NCI-H526 treated with DMSO at 0.1 percent for 48 hours (cell line): ENCODE measurements at places on chromosomes 7 and 10.

- DNase-seq: no peak
Observed at GRCh38 chr10:71216363-71216695, 4.0 kb downstream of the UNC5B start.

GRCh38 chr7:138945154-138945553, 36.0 kb downstream of the KIAA1549 start:
- DNase-seq: no peak

DNA sequence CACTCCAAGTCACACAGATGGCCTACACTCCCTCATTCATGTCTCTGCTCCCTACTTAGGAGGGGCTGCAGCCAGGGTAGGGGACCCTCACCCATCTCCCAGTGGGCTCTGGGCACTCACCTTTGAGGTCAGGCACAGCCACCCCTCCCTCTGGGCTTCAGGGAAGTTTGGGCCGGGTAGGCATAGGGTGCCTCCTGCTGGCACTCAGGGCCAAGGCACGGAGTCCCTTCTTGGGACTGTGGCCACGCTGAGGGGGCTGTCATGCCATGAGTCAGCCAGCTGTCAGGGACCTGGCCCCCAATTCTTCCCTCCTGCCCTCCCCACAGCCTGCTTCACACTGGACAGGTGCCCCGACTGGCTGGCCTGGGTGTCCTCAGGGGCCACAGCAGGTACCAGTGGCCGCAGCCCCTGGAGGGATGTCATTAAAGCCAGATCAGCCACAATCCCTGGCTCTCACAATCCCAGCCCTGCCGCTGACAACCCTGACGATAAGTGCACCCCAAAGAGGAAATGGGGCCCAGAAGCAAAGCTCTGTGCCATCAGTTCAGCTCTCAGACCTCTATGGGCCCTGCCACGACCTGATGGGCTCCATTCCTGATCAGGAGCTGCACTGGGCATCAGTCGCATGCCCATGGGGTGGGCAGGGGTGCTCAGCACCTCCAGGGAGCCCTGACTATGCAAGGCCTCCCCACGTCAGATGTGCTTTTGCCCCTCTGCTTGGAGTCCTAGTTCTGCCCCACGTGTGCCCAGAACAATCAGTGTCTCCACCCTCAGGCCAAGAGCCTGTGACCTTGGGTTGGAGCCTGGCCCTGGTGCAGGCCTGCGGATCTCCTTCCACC, 34.1 kb upstream of the RET start:
- no peak for DNase-seq

- DNase-seq: no peak
Observed at GRCh38 chr7:22900784-22901183, 78.1 kb upstream of the TOMM7 start.

GRCh38 chr10:55305285-55305684, 504.3 kb upstream of the PCDH15 start:
- DNase-seq: no peak

- DNase-seq: no peak
Observed at GRCh38 chr7:82472966-82473365, 29.4 kb upstream of the CACNA2D1 start.

DNA sequence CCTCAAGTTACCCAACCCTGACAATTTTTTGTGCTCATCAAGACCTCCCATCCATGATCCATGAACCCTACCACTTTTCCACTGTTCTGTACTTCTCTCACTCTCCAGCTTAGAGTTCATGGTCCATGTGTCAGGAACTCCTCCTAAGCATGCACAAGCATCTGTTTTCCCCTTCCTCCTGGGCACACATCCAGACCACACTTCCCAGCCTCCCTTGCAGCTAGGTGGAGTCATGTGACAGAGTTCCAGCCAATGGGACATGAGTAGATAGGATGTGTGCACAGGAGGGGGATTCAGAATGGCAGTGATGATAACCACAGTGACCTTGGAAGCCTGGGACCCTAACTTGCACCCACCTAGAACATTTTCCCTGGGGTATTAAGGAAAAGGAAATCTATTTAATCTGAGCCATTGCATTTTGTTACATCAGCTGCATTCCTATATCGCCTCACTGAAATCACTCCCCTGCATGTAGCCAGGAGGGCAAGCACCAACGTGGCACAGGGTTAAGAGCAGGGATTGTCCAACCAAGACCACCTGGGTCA, 9.6 kb upstream of the FRMPD2 start:
- no peak for DNase-seq

DNA sequence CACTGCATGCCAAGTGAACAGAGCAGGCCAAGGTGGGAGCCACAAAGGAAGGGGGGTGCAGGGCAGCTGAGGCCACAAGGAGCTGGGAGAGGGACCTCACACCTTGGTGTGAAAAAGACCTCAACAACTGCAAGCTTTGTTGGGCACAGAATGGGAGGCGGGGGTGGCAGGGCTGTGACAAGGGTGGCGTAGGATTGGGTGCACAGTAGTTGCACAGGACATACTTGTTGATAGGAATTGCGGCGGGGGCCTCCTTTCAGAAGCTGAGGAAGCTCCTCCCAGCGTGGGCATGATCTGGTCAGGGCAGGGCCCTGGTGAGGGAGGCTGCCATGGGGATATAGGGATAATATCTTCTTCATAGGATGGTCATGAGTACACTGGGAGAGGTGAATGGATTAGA, 25.8 kb downstream of the POLL start:
- no peak for DNase-seq

GRCh38 chr10:73247509-73248258, 629 bp upstream of the DNAJC9 start:
- no peak for DNase-seq

- no peak for DNase-seq
Observed at GRCh38 chr10:86938260-86938659, 19.2 kb downstream of the MMRN2 start.

GRCh38 chr7:90424720-90425119, 21.5 kb downstream of the CLDN12 start:
- no peak for DNase-seq

GRCh38 chr7:116910383-116910782, 42.9 kb upstream of the ST7 start:
- no peak for DNase-seq

- DNase-seq: no peak
Observed at GRCh38 chr7:79454361-79454960, 994 bp upstream of the MAGI2 start.

DNA sequence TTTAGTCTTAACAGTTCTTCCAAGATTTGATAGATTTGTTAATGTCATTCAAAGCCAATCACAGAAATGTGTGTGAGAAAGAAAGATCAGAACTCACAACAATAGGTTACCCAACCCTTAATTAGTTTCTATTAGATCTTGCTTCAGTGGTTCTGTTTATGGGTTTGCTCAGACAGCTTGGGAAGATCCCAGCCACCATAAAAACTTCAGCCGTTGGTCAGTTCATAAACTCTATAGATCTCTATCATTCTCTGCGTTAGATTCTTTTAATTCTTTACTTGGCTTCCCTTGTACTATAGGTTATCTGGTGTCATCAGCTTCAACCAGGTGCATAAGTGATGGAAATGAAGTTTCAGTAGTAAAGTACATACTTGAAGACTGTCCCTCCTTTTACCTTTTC, 54.4 kb downstream of the ZNF277 start:
- DNase-seq: no peak

GRCh38 chr10:30737931-30738391, 108.4 kb upstream of the LYZL2 start:
- DNase-seq: no peak

- DNase-seq: no peak
Observed at GRCh38 chr7:117592011-117592635, 112.3 kb downstream of the CFTR start.

- DNase-seq: no peak
Observed at GRCh38 chr7:77833136-77833535, 34.6 kb downstream of the PHTF2 start.

GRCh38 chr10:5574642-5575131, 49.9 kb downstream of the CALML3 start:
- no peak for DNase-seq

GRCh38 chr10:32949221-32949678, 8.8 kb downstream of the ITGB1 start:
- DNase-seq: no peak

DNA sequence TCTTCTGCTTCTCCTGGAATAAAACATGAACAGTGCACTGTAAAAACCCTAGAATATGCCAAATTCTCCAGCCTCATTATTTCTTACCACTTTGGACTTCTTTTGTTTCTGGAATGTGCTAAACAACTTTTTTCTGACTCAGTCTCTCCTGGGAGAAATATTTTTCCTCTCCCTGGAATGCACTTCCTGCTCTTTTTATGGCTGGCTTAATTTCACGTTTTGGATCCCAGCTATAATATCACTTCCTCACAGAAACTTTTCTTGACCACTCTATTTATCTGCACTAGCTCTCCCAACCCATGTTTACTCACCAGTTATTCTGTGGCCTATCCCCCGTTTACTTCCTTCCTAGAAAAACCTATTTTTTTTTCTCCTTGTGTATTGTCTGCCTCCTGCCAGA, 26.7 kb downstream of the ABCB5 start:
- no peak for DNase-seq

- no peak for DNase-seq
Observed at GRCh38 chr10:22704942-22705341, 9.4 kb downstream of the PIP4K2A start.

DNA sequence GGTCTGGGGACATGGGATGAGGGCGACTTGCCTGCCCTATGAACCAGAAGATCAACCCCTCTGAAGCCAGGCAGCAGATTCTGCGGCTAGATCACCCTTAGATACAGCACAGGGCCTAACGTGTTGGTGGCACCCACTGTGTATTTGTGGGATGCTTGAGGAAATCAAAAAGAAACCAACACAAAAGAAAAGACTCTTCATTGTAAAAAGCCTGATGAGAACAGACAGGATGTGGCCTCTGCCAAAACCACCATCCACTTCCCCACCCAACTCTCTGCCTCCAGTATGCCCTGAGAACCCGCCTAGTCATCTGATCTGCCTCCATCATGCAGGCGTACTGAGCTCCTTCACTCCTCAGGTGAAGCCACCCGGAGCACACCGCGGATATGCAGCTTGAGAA, 97.2 kb upstream of the INSYN2A start:
- DNase-seq: no peak
